ENCODE measurements at places on chromosomes 12 and 14. TPM values are rescaled to one million over a fixed set of nuclear protein-coding genes. Genes with fewer than 3 reads are reported as not detected.

The TRIP11 gene
- total RNA-seq: 27.3 TPM

The RPL10L gene
- not detected for total RNA-seq

The PRKD1 gene
- total RNA-seq: not detected

The KCNA1 gene
- 0.16 TPM for total RNA-seq

The SPTB gene
- 0.41 TPM for total RNA-seq

The LRRIQ1 gene
- not detected for total RNA-seq

The PTPRO gene
- total RNA-seq: 2.4 TPM

The DBX2 gene
- total RNA-seq: not detected

GRCh38 chr12:94841904-94842610 is 161.4 kb downstream of the NDUFA12 start:
- no peak for DNase-seq

GRCh38 chr12:51755251-51755650 is 93.3 kb downstream of the FIGNL2 start:
- no peak for DNase-seq

DNA sequence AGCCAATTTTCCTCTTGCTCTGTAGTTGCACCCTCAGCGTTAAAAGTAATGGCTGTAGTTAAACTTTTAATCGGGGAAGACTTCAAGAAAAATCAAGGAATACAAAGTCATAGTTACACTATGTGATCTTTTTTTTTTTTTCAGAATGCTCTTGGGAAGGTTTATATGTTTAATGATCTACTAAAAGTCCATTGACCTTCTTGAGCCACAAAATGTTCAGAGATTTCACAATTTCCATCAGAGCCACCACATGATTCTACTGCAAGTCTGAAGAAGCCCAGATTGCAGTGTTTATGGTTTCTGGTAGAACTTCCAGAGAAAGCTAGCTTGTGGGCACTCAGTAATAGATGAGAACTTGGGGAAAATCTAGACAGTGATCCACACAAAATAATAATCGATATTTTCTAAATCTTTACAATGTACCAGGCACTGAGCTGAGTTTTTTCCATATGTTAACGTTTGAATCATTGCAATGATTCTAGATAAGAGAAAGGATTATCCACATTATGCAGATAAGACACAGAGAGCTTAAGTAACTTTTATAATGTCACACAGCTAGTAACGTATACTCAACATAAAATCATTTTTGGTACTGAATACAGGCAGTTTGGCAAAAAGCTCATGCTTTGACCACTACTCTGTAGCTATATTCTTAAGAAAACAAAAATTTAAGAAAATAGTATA is 38.3 kb downstream of the GYS2 start:
- no peak for DNase-seq

DNA sequence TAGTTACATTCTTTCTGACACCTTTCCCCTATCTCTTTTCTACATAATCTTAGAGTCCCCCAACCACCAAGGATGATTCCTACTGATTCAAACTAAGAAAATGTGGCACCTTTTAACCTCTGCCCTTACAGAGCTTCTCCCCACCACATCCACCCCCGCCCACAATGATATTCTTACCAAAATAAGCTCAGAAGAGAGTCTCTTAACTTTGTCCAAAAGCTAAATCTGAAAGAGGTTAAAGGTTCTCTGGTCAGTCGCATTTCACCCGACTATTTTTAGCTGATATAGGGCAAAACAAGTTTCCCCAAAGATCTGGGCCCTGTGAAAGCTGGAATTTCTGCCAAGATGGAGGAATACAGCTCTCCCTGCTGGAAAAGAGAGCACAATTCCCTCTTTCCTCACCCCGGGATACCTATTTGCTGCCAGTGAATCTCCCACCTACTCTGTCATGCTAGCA is 128.6 kb downstream of the ZFP36L1 start:
- DNase-seq: no peak

GRCh38 chr14:20667957-20668356 is 16.4 kb upstream of the RNASE4 start:
- no peak for DNase-seq

DNA sequence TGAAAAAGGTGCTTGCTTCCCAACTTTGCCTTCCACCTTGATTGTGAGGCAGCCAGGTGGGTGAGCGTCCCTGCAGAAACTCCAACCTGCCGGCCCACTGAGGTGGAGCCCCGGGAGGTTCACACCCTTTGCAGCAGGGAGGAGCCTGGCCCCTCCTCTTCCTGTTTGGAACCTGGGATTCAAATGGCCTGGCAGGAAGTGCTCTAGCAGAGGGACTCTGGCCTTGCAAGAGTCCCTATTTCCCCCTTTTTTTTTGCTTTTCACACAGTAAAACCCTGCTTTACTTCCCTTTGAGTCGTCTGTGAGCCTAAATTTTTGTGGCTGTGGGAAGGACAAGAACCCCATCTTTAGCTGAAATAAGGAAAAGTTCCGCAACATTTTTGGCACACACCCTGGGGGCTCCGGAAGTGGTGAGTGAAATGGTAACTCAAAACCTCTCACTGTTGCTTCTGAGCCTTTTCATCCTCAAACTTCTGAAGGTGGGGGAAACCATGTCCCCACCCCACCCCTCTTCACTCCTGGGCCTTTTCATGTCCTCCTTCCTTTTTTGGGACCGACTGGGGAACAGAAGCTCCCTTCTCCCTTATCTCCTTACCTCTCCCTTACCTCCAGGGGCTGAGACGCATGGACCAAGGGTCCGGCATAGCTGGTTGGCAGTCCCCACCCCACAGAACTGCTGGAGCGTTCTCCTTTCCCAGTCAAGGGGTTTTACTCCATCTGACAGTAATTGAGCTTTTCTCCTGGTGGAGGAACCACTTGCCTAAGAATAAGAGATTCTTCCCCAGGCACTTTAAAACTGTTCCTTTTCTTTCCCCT is 102.0 kb downstream of the KCNMB4 start:
- DNase-seq: no peak

- DNase-seq: no peak
Measured at GRCh38 chr12:113880988-113881962, 84.8 kb downstream of the RBM19 start.

DNA sequence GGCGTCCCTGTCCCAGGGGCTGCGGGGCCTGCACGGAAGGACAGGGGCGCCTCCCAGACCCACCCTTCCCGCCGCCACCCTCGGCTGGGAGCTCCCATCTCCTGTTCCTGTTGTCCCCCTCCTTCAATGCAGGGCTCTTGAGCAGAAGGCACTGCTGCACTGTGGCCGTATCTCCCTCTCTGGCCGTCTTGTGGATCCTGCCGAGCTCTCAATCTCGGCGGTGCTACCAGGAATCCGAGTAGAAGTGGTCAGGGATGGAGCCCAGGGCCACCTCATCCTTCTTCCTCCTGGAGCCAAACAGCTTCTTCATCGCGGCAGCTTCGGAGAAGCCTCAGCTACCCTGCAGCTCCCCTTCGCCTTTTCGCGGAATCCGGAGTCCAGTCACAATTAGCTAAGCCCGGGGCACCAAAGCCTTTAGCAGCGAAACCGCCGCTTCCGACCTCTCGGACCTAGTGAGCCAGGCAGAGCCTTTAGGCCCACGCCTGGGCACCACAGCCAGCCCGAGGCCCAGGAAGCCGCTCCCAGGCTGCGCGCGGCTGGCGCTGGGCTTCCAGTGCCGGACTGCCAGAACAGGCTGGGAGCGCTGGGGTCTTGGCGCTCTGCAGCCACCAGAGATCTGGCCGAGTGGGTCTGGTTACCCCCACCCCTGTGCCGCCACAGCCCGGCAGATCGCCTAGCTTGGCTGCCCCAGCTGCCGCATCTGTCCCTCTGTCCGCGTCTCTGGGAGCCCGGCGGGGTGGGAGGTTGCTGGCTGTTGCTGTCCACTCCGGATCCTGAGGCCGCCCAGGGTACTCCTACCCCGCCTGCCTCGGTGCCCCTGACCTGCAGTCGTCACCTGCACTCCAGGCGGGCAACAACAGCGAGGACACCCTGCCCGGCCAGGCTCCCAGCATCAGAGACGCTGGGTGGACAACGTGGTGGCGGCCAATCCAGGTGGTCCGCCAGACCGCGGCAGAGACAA is 69.1 kb downstream of the ASCL4 start:
- no peak for DNase-seq

DNA sequence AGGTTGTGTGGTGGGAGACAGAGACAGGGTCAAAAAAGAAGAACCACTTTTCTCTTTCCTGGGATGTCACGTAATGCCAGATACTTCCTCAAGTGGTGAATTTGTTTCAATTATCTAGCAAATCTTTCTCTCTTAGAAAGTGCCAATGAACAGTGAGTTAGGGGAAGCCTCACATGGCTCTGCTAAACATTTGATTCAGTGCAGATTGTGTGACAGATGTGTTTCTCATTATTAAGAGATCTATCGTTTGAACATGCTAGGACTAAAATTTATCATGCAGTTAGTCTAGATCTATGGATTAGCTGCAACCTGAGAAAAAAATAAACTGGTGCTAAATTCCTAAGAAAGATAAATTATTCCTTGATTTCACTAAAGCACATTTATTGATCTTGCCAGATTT is 247.8 kb downstream of the MDGA2 start:
- DNase-seq: no peak

- no peak for DNase-seq
Measured at GRCh38 chr14:52003324-52003723, 14.0 kb downstream of the RTRAF start.

All from activated naive CD4-positive, alpha-beta T cell treated with anti-CD3 and anti-CD28 coated beads, Interleukin-2, amount 50 U/mL, for 72 hours (primary cell).